Mesothelial cell of epicardium (in vitro differentiated cells): ENCODE measurements at places on chromosomes 16 and 17. TPM values are rescaled to one million over a fixed set of nuclear protein-coding genes. Genes with fewer than 3 reads are reported as not detected.

GRCh38 chr16:67666032-67666551 lies 458 bp downstream of the ENKD1 start:
- H3K27me3 ChIP-seq = no peaks in the 10 kb centered on the region
- peaks cover 2% of the 10 kb centered on the region for H3K36me3 ChIP-seq
- DNase-seq = no peak
- H3K4me3 ChIP-seq = peak overlapping the region; percentile 70

DNA sequence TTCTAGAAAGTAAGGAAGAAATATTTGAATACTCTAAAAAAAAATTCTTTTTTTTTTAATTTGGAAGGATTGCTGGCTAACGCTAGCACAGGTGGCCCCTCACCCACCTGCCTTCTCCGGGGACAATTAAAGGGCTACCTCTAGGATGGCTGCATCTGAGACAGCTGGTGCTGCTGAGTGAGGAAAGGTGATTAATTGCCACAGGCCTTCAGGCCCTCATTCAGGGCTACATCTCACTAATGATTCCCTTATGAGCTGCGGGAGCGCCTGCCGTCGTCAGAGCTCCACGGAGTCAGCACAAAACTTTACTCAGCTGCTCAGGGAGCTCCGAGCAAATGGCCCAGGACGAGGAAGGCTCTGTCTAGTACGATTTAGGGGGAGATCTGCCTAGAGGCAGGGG lies 27.0 kb upstream of the AKTIP start:
- no peak for DNase-seq
- no peaks in the 10 kb centered on the region for H3K36me3 ChIP-seq
- H3K4me3 ChIP-seq = no peak overlapping the region
- peak overlapping the region; percentile 58 for H3K27ac ChIP-seq

DNA sequence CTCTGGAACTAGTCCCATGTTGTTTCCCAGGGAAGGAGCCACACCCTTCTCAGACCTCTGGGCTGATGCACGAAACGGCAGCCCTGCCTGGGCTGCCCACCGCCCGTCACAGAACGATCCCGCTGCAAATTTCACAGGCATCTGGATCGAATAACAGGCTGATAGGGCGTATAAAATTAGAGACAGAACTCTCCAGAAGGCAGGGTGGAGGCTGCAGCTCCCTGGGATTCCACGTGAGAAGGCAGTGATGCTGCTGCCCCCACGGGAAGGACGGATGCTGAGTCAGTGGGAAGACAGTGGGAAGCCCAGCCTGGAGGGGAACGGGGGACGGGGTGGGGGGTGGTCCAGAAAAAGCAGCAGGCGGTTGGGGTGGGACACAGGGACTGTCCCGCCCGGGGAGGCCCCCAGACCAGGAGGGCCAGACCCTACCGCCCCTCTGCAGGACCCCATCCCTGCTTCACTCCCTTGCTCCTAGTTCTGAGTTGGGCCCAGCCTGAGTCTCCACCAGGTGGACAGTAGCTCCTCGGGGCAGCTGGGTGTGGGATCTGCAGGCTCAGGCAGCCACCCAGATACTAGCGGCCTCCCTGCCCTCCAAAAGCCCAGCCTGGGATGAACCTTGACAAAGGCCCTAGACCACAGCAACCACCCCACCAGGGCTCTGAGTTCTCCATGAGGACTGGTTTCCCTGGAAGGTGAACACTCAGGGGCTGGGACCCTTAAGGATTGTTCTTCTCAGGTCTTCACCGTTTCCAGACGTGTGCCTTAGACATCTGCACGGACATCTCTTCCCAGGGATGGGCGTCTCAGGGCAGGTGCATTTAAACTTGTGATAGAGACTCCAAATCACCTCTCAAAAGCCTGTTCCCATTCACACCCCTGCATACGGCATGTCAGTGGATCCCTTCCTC lies 117.8 kb downstream of the METRNL start:
- no peaks in the 10 kb centered on the region for H3K36me3 ChIP-seq
- no peak for DNase-seq
- H3K27ac ChIP-seq = no peak overlapping the region
- H3K27me3 ChIP-seq = no peaks in the 10 kb centered on the region
- H3K4me1 ChIP-seq = peaks cover 25% of the 10 kb centered on the region

DNA sequence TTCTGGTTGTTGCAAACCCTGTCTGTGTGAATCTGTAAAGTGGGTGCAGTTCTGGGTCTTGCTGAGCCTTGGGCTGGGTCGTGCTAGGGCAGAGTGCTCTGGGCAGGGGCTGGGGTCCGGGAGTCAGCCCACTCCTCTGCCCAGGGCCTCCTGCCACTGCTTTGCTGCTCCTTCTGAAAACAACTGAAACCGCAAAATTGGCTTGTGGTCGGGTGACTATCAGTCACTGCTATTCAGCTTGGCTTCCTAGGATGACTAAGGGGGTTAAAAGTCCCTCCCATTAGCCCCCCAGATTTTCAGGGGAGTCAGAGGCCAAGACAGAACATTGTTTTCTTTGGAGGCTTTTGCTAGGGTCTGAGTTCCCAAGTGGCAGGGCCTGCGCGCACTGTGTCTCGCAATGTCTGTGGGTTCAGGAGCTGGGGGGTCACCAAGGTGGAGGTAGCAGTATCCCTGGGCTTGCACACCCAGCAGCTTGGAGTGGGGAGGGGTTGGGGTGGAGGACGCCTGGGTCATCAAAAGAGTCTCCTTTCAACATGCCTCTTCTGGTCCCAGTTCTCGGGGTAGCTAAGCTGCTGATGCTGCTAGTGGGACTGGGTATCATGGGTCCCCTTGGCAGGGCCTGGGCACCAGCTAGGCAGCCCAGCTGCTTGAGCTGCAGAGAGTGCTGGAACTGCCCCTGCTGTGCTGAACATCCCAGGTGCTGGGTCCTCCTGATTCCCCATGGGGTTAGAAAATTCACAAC lies 13.5 kb upstream of the TBX21 start:
- no peak overlapping the region for H3K4me3 ChIP-seq
- no peak for DNase-seq
- H3K4me1 ChIP-seq = peaks cover 4% of the 10 kb centered on the region
- no peak overlapping the region for H3K27ac ChIP-seq

GRCh38 chr17:27951872-27952271 lies 58.7 kb upstream of the LYRM9 start:
- H3K27ac ChIP-seq = no peak overlapping the region
- peaks cover 13% of the 10 kb centered on the region for H3K4me1 ChIP-seq
- H3K36me3 ChIP-seq = no peaks in the 10 kb centered on the region
- DNase-seq = no peak
- H3K4me3 ChIP-seq = no peak overlapping the region

GRCh38 chr17:4648741-4649140 lies 7.3 kb upstream of the ALOX15 start:
- no peaks in the 10 kb centered on the region for H3K36me3 ChIP-seq
- no peak overlapping the region for H3K4me3 ChIP-seq
- H3K27me3 ChIP-seq = peaks cover 36% of the 10 kb centered on the region
- DNase-seq = no peak
- no peak overlapping the region for H3K27ac ChIP-seq
- no peaks in the 10 kb centered on the region for H3K4me1 ChIP-seq

GRCh38 chr17:56478836-56479447 lies 114.6 kb upstream of the NOG start:
- no peak overlapping the region for H3K27ac ChIP-seq
- no peak for DNase-seq

ST6GALNAC1 gene
- total RNA-seq = 1.3 to 1.5 TPM (median 1.4 TPM) in 3 replicates

SLC5A11 gene
- 0.22 to 0.32 TPM in 2 of 3 replicates, not detected in the other for total RNA-seq

G6PC1 gene
- not detected in 3 replicates for total RNA-seq

GPRC5B gene
- 31.3 to 36.5 TPM (median 34.2 TPM) in 3 replicates for total RNA-seq

SP6 gene
- 15.9 to 17.6 TPM (median 16.0 TPM) in 3 replicates for total RNA-seq

CACNA1G gene
- total RNA-seq = 26.1 to 29.0 TPM (median 26.9 TPM) in 3 replicates
